GM23338 (cell line): ENCODE measurements at places on chromosomes 16 and 17. TPM values are rescaled to one million over a fixed set of nuclear protein-coding genes. Genes with fewer than 3 reads are reported as not detected.

The GP1BA gene
- not detected in 2 replicates for total RNA-seq

The SLFN5 gene
- 6.4 and 8.5 TPM in 2 replicates for total RNA-seq

DNA sequence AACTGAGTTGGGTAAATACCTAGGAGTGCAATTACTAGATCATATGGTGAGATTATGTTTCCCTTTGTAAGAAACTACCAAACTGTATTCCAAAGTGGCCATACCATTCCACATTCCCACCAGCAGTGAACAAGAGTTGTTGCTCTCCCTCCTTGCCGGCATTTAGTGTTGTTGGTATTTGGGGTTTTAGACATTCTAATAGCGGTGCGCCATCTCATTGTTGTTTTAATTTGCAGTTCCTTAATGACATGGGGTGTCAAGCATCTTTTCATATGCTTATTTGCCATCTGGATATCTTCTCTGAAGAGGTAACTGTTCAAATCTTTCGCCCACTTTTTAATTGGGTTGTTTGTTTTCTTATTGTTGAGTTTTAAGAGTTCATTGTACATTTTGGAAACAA lies 164.2 kb upstream of the LHX1 start:
- DNase-seq = peak; percentile 76
- H3K4me3 ChIP-seq = peak overlapping the region; percentile 14; the same call in 1 of the 2 replicates
- H3K27ac ChIP-seq = no peak overlapping the region; the same call in 1 of the 2 replicates
- H3K27me3 ChIP-seq = peaks cover 5% of the 10 kb centered on the region; the same call in 1 of the 2 replicates
- H3K4me1 ChIP-seq = peaks cover 54% of the 10 kb centered on the region

GRCh38 chr16:74107795-74108610 lies 188.6 kb upstream of the PSMD7 start:
- H3K27ac ChIP-seq = no peak overlapping the region
- H3K4me3 ChIP-seq = no peak overlapping the region
- no peaks in the 10 kb centered on the region for H3K27me3 ChIP-seq
- H3K36me3 ChIP-seq = no peaks in the 10 kb centered on the region; the same call in 1 of the 2 replicates
- H3K4me1 ChIP-seq = no peaks in the 10 kb centered on the region
- peak; percentile 87 for DNase-seq

- no peaks in the 10 kb centered on the region for H3K36me3 ChIP-seq
- H3K4me3 ChIP-seq = no peak overlapping the region
- DNase-seq = no peak
- H3K4me1 ChIP-seq = no peaks in the 10 kb centered on the region
- no peaks in the 10 kb centered on the region for H3K27me3 ChIP-seq
Observed at GRCh38 chr16:86862595-86863280, 284.4 kb downstream of the FOXL1 start.

DNA sequence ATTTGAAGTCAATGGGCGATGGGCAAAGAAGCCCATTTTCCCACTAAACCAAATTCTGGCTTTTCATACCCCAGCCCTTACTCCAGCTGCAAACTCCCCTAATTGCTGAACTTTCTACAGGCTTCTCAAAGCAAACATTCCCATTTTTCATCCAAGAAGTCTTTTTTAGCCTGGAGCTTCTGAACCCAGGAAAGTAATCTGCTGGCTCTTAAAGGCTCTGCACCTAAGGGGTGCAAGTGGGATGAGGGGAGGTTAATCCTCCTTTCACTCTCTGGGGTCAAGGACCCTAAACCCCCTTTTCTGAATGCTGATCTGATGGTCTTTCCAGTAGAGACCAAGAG lies 2.4 kb downstream of the HOXB7 start:
- no peak overlapping the region for H3K27ac ChIP-seq
- H3K27me3 ChIP-seq = peaks cover 100% of the 10 kb centered on the region
- no peak overlapping the region for H3K4me3 ChIP-seq
- no peak for DNase-seq

DNA sequence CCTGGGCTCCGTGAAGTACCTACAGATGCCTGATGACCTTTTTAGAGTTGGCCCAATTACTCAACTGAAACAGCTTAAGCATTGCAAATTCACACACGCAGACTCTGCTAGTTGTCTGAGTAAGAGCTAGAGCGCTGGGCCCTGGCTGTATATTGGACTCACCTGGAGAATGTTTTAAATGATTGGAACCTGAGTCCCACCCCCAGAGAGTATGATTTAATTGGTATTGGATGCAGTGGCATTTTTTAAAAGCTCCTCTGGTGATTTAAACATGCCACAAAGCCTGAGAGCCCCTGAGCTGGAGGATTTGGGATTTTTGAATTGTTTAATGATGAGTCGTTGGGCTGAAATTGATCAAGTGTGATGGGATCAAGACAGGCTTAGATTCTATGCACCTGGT lies 143.9 kb upstream of the SDK2 start:
- H3K27me3 ChIP-seq = no peaks in the 10 kb centered on the region
- peaks cover 19% of the 10 kb centered on the region for H3K4me1 ChIP-seq
- no peaks in the 10 kb centered on the region for H3K36me3 ChIP-seq
- H3K27ac ChIP-seq = no peak overlapping the region
- no peak for DNase-seq

DNA sequence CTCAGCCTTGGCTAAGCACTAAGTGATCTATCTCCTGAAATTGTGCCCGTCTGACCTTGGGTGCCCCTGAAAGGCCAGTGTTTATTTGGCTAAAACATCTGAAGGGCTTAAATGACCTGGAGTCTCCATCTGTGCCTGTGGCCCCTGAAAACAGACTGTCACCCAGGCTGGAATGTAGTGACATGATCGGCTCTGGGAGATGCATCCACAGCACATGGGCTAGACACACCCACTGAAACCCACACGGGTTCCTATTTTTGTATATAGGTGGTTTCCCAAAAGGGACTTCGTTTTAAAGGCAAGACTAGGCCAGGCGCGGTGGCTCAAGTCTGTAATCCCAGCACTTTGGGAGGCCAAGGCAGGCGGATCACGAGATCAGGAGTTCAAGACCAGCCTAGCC lies 13.5 kb downstream of the CEP295NL start:
- H3K4me3 ChIP-seq = no peak overlapping the region
- 0 out of 2 replicates have a peak, but pooled peaks cover under 1% of the 10 kb centered on the region for H3K4me1 ChIP-seq
- no peak for DNase-seq
